ENCODE measurements at places on chromosomes 1 and 21. TPM values are rescaled to one million over a fixed set of nuclear protein-coding genes. Genes with fewer than 3 reads are reported as not detected.

GNG4 gene
- total RNA-seq: 0.83 TPM

NKAIN1 gene
- 1.9 TPM for total RNA-seq

PGLYRP4 gene
- total RNA-seq: not detected

HTR6 gene
- 0.16 TPM for total RNA-seq

TSACC gene
- not detected for total RNA-seq

RIMS3 gene
- total RNA-seq: 16.5 TPM

GBP5 gene
- not detected for total RNA-seq

NOS1AP gene
- 2.5 TPM for total RNA-seq

RUNX3 gene
- total RNA-seq: not detected

DNA sequence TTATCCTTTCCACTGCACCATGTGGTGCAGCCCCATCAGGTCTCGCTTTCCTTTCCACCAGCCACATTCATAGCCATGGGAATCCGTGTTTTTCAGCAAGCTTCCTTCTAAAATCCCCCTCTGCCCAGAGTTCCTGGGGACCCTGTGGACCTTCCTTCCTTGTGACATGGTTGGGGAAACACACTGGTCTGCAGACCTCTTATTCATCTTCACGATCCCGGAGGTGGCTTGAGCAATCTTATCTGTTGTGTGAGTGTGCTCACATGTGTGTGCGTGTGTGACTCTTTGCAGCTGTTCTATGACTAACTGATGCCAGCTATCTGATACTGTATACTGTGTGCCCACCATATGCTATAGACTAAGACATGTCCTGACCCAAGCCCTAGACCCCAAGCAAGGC is 15.6 kb upstream of the IL10 start:
- no peak for DNase-seq

DNA sequence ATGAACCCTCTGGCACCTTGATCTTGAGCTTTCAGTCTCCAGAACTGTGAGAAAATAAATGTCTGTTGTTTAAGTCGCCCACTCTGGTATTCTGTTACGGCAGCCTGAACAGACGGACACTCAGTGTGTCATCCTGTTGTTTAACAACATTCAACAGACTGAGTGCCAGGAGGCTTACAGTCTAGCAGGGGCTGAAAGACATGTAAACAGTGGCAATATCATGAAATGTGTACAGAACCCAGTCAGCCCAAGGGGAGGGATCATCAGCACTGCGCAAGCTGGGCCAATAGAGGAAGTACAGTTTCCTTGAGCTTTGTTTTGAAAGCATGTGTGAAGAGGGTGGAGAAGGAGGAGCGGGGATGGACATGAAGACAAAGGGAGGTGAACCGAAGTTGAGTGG is 13.6 kb downstream of the DIP2A start:
- DNase-seq: no peak

- no peak for DNase-seq
These were observed 5.0 kb downstream of the SPATA46 start for GRCh38 chr1:162371611-162372010.

DNA sequence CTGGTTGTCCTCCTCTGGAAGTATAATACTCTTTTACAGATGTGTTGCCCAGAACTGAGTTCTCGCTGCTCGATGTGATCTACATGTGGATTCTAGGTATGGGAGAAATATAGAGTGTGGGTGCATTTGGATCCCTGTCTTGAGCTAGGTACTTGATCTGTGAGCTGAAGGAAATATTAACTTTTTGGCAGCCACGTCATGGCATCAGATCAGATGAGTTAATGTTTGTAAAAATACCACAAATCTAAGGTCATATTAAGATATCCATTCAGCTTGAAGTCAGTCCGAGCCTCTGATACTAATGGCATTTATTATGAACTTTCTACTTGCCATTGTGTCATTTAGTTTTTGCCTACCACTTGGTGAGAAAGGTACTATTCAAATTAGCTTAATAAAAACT is 24.6 kb downstream of the MAPKAPK2 start:
- no peak for DNase-seq

- no peak for DNase-seq
These were observed 36.9 kb upstream of the TARBP1 start for GRCh38 chr1:234515821-234516241.

- DNase-seq: no peak
These were observed 59.4 kb downstream of the EPB41 start for GRCh38 chr1:28973596-28974421.

- DNase-seq: no peak
These were observed 279.5 kb upstream of the NR5A2 start for GRCh38 chr1:199747984-199748383.

DNA sequence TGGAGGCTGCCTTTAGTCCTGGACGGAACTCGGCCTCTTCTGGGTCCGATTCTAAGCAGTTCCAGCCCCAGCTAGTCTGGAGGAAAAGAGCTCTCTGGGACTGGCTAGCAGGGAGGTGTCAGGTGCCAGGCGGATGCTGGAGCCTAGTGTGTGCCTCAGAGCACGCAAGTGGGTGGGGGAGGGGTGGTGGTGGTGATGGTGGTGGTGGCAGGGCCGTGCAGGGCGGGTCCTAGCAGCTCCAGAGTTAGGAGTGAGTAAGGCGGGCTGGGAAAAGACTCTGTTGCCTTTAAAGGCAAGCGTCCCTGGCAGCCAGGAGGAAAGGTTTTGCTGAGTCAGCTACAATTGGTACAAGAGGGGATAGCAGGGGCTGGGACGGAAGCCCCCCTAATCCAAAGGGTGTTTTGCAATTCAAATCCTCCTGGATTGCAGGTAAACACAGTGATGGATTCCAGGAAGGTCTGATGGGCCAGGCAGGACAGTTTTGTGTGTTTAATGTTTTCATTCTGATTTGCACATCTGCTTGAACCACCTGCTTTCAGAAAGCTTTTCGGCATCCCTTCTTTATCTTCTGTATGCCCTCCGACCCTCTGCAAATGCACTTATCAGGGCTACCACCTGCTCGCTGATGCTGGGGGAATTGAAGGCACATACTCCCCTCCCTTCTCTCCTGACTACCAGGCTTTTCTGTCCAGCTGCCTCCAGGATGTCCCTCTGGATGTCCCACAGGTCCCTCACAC is 4.1 kb upstream of the SLC2A1 start:
- DNase-seq: no peak

DNA sequence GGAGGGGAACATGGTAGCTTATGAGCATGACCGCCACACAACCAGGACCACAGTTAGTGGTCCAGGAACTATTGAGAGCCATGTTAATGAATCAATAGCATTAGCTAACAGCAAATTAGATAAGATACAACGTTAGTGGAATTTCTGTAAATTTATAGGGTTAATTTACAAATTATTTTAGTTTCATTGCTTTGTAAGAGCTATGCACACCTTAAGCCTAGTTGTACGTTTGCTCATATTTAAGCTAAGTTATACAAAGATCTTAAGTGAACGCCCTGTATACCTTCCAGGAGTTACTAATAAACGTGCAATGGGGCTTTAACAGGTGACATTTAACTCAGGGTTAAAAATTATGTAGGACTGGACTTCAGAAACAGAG is 749 bp downstream of the EXOSC10 start:
- DNase-seq: no peak

- DNase-seq: no peak
These were observed 24.1 kb upstream of the NPHP4 start for GRCh38 chr1:6016191-6016865.

DNA sequence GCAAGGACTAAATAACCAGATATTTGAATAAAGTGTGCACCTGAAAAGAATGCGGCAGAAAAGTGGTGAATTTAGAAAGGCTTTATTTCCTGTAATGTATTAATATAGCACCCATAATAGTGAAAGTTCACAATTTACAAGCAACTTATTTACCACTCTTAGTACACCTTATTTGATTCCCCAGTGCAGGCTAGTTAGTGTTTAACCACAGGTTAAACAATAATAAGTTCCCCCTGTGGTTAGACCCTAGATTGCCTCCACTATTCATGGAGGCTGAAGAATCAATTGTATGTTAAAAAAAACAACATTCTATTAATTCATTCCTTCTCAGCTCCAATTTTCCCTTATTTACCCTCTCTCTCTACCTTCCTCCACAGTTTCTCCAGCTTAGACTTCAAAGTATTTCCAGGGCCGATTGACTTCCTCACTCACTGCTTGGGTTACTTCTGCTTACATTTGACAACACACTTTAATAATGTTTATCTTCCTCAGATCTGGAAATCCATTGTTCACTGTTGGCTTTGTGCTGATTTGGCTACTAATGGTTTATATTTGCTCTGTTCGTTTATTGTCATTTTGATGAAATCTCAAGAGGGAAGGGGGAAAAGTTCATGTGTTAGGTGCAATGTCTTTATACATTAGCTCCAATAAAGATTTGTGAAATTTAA is 796.3 kb downstream of the BRINP3 start:
- DNase-seq: no peak

GRCh38 chr1:113990961-113991360 is 11.7 kb downstream of the OLFML3 start:
- DNase-seq: no peak

DNA sequence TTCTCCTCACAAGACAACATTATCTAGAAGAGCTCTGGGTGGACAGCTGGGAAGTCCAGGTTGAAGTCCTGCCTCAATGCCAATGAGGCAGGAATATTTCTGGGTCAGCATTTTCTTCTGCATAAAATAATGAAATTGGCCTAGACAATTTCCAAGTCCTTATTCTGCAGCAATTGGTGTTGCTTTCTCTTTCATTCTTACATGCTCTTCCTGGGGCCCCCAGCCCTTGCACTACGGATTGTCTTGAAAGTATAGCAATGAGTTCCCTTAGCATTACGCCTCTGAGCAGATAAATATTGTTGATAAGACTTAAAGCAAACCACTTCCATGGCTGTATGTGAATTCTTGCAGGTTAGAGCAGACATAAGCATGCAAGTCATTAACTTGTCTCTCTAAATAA is 188.5 kb downstream of the TGFBR3 start:
- DNase-seq: no peak

- no peak for DNase-seq
These were observed 16.0 kb downstream of the CHD5 start for GRCh38 chr1:6163973-6164617.

DNA sequence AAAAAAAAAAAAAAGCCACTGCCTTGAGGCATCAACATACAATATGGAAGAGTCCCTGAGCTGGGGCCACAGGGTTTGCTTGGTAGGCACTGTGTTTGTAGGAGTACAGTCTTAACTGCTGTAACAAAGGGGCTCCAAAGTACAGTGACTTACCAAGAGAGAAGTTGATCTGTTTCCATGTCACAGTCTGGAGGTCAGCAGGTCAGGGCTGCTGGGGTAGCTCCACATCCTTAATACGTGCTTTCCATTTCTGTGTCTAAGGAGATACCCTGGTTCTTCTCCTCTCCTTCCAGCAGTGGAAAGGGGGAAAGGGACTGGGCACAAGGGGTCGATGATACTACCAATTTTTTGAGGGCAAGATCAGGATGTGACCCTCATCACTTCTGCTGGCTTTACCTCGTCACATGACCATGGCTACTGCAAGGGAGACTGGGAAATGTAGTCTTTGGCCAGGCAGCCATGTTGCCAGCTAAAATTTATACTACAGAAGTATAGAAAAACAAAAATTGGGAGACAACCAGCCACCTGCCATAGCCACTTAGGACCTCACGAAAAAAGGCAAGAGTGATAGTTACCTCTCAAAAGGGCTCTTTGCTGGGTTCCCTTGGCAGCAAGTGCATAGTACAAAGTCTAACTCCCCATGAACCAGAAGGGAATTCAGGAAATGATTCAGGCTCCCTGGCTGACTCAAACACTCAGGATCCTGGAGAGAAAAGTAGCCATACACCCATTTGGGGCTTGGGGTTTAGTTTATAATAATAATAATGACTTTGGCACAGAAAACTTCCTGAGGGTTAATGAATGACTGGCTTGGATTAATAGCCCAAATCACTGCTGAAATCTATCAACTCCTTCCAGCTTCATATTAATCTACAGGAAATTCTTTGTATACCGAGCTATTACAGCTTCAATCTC is 52.7 kb upstream of the ATP5PO start:
- DNase-seq: peak; percentile 34

GRCh38 chr1:3029991-3030662 is 8.9 kb downstream of the ACTRT2 start:
- DNase-seq: peak; percentile 81

DNA sequence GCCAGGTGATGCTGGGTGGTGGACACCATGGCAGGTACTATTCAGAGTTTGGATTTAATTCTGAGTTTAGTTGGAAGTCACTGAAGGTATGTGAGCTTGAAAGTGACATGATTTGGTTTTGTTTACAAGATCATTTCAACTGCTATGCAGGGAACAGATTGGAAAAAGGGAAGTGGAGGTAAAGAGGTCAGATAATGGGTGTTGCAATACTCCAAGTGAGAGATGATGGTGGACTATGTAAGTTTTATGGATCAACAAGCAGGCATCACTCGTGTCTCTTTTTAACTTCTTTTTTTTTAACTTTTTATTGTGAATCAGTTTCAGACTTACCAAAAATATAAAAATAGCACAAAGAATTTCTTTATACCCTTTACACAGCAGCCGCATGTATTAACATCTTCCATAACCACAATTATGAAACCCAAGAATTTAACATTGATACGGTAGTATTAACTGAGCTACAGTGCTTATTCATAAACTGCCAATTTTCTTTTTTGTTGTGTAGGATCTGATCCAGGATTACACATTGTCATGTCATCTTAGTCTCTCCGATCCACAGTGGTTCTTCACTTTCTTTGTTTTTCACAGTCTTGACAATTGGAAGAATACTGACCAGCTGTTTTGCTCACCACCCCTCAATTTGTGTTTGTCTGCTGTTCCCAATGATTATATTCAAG is 24.9 kb upstream of the NHLH2 start:
- DNase-seq: no peak

DNA sequence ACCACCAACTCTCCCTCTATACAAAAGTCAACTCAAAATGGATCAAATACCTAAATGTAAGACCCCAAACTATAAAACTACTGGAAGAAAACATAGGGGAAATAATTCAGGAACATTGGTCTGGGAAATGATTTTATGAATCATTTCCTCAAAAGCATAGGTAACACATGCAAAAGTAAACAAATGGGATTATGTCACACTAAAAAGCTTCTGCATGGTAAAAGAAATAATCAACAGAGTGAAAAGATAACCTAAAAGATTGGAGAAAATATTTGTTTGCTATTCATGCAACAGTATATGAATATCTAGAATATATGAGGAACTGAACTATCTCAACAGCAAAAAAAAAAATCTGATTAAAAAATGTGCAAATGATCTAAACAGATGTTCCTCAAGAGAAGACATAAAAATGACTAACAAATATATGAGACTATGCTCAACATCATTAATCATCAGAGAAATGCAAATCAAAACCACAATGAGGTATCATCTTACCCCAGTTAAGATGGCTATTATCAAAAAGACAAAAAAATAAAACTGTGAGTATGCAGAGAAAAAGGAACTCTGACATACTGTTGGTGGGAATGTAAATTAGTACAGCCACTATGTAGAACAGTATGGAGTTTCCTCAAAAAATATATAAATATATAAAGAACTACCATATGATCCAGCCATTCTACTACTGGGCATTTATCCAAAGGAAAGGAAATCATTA is 47.8 kb downstream of the VCAM1 start:
- no peak for DNase-seq

GRCh38 chr1:95006681-95007080 is 66.1 kb downstream of the ALG14 start:
- no peak for DNase-seq

DNA sequence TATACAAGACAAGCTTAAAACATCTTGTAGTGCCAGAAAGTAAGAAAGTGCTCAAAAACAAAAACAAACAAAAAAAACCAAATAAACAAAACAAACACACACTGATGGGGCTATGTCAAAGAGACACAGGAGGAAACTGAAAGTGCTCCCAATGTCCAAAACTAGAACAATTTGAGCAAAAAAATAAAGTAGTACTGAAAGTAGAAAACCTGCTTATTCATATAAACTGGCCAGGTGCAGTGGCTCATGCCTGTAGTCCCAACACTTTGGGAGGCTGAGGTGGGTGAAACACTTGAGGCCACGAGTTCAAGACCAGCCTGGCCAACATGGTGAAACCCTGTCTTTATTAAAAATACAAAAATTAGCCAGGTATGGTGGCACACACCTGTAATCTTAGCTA is 129.9 kb downstream of the GLUL start:
- no peak for DNase-seq

All from osteocyte (in vitro differentiated cells).